Astrocyte (in vitro differentiated cells and primary cell): ENCODE measurements at places on chromosomes 16 and 17.

DNA sequence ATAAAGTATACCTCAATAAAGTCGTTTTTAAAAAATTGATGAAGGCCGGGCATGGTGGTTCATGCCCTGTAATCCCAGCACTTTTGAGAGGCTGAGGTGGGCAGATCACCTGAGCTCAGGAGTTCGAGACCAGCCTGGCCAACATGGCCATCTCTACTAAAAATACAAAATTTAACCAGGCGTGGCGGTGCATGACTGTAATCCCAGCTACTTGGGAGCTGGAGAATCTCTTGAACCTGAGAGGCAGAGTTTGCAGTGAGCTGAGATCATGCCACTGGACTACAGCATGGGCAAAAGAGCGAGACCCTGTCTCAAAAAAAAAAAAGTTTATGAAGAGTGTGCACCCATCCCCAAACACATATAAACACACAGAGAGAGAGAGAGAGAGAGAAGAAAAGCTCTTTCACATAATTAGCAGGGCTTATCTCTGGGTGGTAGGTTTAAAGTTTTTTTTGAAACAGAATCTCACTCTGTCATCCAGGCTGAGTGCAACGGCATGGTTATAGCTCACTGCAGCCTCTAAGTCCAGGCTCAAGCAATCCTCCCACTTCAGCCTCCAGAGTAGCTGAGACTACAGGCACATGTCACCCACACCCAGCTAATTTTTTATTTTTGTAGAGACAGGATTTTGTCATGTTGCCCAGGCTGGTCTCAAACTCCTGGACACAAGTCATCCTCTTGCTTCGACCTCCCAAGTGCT lies 3.0 kb downstream of the SREBF1 start:
- DNase-seq: no peak

DNA sequence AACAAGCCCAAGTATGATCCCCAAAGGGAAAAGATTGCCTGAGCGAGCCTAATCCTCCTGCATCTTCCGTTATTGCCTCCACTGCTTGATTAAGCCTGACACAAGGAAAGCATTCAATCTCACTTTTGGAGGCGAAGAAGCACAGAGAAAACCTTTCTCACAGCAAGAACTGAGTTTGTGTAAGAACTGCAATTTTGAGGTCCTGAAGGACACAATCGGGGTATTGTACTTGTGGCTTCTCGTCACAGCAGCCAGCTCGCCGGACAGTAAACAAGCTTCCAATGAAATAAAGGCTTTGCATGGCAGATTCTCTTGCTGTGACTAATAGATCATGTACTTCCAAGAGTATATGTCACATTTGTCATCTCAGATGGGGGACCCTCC lies 18.7 kb upstream of the FOXF1 start:
- no peak for DNase-seq

DNA sequence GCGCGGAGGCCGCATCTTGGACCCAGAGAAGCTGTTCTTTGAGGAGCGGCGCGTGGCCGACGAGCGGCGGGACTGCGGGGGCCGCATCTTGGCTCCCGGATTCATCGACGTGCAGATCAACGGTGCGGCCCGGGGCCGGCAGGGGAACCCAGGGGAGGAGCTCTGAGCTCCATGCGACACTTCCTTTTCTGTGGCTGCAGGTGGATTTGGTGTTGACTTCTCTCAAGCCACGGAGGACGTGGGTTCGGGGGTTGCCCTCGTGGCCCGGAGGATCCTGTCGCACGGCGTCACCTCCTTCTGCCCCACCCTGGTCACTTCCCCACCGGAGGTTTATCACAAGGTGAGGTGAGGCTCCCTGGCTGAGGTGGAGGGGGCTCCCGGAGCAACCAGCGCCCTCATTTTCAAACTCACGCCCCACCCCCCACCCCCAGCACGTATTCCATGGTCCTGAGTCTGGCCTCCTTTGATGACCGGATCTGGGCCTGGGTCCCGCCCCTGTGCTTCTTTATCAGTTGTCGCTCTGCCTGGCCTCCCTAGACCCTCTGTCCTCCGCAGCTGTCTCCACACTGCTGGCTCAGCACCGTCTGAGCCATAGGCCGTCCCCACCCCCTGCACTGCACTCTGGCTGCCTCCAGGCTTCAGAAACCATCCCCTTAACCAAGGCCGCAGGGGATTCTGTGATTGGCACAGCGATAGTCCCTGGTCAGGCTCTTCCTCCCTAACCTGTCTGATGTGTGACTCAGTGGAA lies 787 bp downstream of the AMDHD2 start:
- DNase-seq: no peak

DNA sequence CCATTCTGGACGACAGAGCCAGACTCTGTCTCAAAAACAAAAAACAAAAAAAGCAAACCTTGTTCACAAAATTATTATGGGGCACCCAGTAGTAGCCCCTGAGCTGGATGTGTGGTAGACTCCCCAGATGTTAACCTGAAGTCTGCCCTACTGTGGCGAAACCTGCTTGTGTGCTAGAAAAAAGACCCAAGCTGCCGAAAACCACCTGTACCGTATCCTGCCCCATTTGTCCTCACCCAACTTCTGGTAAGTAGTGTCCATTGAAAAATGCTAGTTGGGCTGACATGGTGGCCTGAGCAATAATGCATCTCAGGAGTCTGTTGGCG lies 9.1 kb downstream of the RMI2 start:
- no peak for DNase-seq

DNA sequence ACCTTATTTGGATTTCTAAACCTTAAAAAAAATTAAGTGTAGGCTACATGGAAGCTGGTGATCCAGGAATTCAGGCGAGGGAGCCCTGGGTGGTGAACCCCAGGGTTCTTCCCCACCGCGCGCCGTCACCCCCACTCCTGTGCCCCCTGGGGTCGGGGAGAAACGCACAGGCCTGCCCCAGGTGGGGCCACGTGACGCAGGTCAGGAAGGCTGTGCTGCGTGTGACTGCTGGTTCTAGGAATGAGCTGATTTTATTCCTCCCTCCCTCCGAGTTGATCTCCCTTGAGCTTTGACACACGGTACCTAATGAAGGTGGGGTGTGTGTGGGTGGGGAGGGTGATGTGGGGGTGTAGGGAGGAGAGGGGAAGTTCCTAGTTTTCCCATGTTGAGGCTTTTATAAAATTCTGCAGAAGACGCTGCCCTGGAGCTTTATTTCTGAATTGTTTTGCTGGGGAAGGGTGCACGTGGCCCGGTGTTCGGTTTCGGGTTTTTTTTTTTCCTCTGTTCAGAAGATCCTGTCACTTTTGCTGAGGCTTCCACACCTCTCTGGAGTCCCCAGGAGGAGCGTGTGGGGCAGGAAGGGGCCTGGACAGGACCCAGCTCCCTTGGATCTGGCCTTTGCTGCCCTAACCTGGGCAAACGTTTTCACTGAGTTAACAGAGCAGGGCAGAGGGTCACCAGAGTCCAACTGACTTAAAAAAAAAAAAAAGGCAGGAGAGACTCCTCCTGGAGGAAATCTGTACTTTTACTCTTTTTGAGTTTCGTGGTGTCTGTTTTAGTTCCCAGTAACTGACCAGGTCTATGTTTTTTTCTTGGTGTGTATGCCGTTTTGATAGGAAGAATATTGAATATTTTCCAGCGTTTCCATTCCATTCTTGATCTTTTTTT lies 55.8 kb upstream of the GSE1 start:
- no peak for DNase-seq

GRCh38 chr17:58755269-58755576 lies 431 bp upstream of the PPM1E start:
- DNase-seq: no peak

- no peak for DNase-seq
Measured at GRCh38 chr17:41354536-41354935, 3.9 kb upstream of the KRT33A start.

DNA sequence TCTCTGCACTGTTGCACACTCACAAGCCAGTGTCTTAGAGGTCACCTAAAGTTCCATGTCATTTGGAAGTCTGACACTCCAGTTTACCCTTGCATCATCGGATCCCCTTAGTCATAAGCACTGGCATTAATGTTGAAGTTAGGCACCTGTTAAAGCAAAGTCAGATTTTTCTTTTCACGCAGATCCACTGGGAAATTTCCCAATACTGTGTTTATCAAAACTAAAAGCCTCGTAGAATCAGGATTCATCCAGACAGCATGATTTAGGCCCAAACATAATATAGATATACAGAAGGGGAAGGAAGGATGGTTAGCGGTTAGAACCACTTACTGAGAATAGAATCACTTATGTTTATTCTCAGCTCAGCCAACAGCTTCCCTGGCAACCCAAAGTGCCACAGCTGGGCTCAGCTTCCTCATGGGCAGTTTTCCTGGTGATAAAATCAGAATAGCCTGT lies 30.1 kb upstream of the HAPSTR1 start:
- peak; percentile 42 for DNase-seq

- DNase-seq: no peak
Measured at GRCh38 chr17:49996495-49997300, 1.7 kb upstream of the DLX3 start.

DNA sequence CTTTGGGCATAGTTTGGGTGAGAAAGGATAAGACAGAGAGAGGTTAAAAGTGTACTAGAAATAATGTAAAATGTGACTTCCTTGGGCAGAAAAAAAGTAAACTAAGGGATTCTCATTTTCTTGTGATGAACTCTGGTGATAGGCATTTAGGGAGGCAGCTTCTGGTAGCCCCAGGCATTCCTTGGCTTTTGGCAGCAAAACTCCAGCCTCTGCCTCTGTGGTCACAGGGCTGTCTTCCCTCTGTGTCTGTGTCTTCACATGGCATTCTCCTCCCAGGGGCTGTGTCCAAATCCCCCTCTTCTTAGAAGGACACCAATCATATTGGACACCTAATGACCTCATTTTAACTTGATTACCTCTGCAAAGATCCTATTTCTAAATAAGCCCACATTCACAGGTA lies 54.7 kb downstream of the HS3ST3B1 start:
- DNase-seq: no peak

DNA sequence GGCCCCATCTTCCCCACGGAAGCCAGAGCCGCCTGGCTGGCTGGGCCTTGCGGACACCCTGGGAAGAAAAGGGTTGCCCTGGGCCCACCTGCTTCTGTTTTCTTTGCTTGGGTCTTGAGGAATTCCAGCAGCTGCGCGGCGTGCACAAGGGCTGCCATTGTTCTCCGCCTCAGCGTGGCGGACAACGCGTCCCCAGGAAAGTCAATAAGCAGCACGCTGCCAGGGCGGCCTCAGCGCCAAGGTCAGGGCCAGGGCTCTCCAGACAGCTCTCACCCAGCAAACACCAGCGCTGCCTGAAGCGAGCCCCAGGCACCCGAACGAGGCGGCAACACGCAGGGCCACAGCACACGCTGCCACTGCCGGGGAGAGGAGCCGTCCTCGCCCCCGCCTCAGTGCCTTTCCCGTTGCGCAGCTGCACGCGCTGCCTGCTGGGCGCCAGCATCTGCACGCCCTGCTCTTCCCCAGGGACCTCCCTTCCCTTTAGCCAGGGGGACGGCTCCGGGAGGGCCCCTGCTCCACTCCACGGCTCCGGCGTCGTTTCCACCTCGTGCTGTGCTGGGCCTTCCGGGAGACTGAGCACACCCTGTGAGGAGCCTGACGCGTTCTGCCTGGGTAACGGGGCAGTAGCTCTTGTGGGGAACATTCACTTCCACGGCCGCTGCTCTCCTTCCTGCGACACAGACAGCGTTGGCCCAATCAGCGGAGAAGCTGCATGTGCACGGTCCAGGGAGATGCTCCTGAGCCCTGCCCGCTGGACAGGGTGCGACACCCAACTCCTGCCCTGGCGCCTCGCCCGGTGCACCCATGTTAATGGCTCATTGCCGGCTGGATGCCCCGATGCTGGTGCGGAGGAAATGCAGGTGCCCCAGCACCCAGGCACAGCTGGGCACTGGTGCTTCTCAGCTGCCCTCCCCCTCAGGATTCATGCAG lies 57.8 kb downstream of the LMF1 start:
- DNase-seq: no peak

DNA sequence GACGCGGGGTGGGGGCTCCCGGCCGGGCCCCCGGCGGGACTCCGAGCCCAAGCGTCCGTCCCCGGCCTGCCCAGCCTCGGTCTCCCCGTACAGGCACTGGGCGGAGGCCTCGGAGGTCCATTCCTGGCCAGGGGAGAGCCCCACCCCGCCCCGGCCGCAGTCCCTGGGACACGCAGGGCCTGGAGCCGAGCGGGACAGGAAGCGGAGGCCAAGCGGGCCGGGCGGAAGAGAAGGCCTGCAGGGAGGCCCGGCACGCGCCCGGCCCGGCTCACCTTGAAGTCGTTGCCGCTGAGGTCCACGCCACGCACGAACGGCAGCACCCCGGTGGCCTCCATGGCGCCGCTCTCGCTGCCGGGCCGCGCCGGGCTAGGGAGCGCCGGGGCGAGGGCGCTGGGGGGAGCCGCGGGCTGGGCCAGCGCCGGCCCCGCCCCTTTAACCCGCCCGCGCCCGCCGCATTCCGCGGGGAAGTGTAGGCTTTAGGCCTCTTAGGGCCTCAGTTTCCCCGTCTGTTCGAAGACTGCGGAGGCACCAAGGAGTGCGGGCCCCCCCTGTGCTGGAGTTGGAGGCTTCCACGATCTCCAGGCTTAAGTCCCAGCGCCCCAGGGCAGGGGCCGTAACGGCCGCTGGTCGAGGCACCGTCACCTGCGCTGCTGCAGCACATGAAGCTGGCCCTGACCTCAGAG lies at the start of gene FLII:
TSS of gene FLII (minus strand) at position 383 of the 683 bp plus-strand sequence. CDS start at position 335, 48 bp downstream.
- peak; percentile 23 for DNase-seq

- DNase-seq: no peak
Measured at GRCh38 chr16:19513377-19514053, 8.4 kb downstream of the GDE1 start.

- no peak for DNase-seq
Measured at GRCh38 chr17:20028443-20028842, 19.3 kb downstream of the SPECC1 start.

GRCh38 chr17:16997514-16998429 lies 25.9 kb upstream of the TNFRSF13B start:
- DNase-seq: no peak

- DNase-seq: no peak
Measured at GRCh38 chr17:57344261-57344660, 87.9 kb downstream of the MSI2 start.

DNA sequence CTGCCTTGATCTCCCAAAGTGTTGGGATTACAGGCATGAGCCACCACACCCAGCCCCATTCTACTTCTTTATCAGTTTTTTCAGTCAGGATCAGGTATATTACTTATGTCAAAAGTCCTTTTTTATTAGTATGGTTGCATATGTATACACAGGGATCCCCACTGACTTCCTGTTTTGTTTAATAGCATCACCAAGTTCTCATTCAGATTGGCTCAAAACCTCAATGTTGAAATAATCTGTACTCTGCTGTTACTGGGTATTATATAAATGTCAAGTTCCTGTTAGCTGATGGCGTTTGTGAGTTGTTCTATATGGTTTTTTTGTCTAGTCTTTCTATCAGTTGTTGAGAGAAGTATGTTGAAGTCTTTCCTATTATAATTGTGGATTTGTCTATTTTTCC lies 168.5 kb downstream of the BCAS3 start:
- no peak for DNase-seq

GRCh38 chr16:10868596-10869469 lies 8.2 kb upstream of the CIITA start:
- DNase-seq: no peak
